ENCODE measurements at places on chromosomes 1 and 21.

DNA sequence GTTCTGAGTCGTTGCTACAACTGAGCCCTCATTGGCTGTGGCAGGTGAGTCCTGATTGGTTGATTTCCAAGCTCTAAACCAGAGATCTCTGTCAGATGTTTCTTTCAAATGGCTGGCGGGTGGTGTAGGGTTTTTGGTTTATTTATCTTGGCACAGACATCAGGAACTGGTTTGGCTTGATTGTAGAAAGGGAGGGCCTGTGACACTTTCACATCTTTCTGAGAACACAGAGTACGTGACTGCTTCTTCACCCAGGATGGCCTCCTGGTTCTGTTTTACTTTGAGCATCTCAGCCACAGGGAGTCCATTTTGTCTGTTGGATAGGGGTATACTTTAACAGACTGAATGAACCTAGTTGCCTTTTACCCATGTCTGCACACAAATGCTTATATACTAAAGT lies 89.4 kb upstream of the GPR52 start:
- no peak for DNase-seq

DNA sequence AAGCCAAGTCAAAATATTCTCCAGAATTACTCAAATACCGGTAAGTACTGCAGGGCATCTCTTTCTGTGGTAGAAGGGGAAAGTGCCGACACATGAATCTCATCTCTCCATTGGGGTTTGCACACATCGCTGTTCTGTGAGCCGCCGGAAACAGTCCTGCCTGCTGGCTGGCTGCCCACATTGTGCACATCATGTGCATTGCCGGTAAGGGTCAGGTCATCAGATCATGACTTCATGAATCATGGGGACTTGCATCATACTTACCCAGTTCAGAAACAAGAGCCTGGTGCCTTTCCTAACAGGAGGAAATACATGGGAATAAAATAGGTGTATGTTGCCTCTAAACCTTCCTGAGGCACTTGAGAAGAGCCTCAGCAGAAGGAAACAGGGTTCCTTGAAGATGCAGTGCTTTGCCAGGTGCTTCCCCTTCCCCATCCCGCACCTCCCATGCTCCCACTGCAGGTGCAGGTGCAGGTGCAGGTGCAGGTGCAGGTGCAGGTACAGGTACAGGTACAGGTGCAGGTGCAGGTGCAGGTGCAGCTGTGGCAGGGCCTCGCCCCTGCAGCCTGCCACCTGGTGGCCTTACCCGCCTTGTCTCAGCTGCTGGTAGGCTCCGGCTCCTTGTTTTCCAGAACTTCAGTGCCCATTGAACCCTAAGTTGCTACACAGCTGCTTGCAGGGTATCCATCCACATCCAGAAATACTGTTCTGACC lies 26.5 kb downstream of the GPR137B start:
- no peak for DNase-seq

- DNase-seq: peak; percentile 33
These were observed 633 bp downstream of the THEMIS2 start for GRCh38 chr1:27872802-27873551.

DNA sequence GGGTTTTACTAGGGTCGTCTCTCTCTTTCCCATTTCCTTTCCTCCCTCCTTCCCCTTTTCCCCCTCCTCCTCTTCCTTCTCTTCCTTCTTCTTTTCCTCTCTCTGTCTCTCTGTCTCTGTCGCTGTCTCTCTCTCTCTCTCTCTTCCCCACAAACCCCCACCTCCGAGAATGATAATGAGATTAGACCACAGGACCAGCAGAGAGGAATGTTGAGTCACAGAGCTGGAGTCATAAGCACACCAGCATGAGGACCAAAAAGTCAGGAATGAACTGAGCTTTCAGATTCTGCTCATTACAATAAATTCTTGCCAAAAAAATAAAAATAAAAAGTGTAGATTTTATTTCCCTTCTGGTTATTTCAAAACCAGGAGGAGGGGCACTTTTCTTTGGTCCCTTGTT lies 377.4 kb downstream of the LTN1 start:
- DNase-seq: no peak

DNA sequence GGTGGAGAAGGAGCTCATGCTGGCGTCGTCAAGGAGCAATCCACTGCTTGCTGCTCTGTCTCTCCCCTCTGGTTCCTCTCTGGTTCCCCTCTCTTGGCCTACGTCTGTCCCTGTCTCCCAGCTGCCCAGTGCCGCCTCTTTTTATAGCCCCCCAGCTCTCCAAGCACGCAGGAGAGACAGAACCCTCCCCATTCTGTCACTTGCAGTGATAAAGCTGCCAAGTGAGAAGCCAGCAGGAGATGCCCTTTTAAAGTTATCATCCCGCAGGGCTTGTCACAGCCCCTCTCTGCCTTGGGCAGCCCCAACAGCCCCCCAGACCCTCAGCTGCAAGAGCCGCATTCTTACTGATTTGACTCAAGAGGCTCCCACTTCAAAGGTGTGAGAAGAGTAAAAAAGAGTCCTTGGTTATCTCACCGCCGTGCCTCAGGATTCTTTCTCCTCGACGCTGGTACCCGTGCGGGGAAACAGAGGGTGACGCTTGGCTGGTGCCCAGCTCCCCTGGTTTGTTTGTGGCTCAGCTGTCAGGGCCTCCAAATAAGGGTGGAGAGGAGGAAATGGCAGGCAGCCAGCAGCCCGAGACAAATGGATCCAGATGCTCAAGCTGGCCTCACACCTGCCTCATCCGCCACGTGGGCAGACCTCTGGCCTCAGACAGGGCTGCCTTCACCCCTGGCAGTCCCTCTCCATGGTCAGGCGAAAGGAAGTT lies at the start of gene NPPA:
NPPA (minus strand) TSS at position 117 of the 706 bp plus-strand sequence; CDS start at position 18, 99 bp downstream.
- DNase-seq: no peak

- DNase-seq: no peak
These were observed 792.8 kb downstream of the USP25 start for GRCh38 chr21:16522548-16522947.

- DNase-seq: no peak
These were observed 109.7 kb downstream of the SLC35F3 start for GRCh38 chr1:234014208-234014607.

DNA sequence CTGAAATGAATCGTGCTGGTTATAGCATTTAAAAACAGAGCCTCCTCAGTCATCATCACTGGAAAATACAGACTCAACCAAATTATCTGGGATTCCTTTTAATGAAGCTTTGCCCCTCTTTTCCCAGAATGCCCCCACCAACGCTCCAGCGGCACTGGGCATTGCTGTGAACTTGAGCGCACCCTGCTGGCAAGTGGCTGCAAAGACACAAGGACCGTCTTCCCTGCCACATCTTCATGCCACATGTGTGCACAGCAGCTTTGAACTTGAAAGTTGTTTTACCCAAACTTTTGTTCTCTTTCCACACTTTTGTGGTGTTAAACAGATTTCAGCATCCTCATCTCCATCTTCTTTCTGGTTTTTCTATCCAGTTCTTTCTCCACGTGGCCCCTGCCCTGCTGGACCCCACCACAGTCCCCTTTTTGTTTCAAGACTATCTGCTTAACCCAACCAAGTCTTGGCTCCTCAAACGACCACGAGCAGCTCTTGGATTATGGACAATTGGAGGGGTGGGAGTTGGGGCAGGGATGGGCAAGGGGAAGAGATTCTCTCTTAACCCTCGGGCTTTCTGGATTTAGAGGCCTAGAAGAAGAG lies 12.8 kb upstream of the LMX1A start:
- peak; percentile 62 for DNase-seq

Measured in stimulated activated CD4-positive, alpha-beta T cell treated with anti-CD3 and anti-CD28 coated beads, Interleukin-4, amount 100 ng/mL, for 1 hour (primary cell).